ENCODE measurements at places on chromosomes 12 and 14. TPM values are rescaled to one million over a fixed set of nuclear protein-coding genes. Genes with fewer than 3 reads are reported as not detected.

Gene ABCD2
- total RNA-seq, result not detected

Gene STRAP
- total RNA-seq, result 94.8 TPM

Gene B3GNT4
- total RNA-seq, result under 0.01 TPM

Gene POTEM
- not detected for total RNA-seq

Gene HOXC10
- not detected for total RNA-seq

Gene CLEC2A
- not detected for total RNA-seq

Gene AMDHD1
- not detected for total RNA-seq

Gene NGB
- not detected for total RNA-seq

Gene TAS2R13
- total RNA-seq, result 1.8 TPM

Gene ARL6IP4
- total RNA-seq, result 245 TPM

Gene TCTN1
- total RNA-seq, result 8.0 TPM

Gene DNAJC22
- total RNA-seq, result 2.0 TPM

Gene ATG2B
- total RNA-seq, result 14.7 TPM

Gene PLEKHH1
- total RNA-seq, result 0.38 TPM

Gene IL26
- total RNA-seq, result not detected

Gene SUOX
- 10.0 TPM for total RNA-seq

All from endothelial cell of coronary artery (primary cell).